Suppressor macrophage (primary cell): ENCODE measurements at places on chromosomes 5 and 9.
A peak's percentile ranks its signal among the peaks of the same experiment; 100 is the strongest.

DNA sequence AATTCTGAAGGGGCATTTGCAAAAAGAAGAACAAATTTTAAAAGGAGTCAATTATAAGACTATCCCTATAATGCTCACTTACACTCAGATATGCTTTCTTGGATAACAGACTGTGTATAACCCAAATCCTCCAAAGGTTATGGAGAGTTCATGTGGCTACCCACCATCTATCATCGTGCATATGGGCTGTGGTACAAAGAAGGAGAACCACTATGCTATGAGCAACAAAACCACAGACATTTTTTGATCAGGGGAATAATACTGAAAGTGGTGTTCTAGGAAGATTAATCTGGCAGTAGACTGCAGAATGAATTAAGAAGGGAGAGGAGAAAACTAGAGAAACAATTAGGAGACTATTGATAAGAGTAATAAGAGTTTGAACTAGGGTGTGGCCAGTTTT lies 16.8 kb downstream of the NR3C1 start:
- DNase-seq: no peak

DNA sequence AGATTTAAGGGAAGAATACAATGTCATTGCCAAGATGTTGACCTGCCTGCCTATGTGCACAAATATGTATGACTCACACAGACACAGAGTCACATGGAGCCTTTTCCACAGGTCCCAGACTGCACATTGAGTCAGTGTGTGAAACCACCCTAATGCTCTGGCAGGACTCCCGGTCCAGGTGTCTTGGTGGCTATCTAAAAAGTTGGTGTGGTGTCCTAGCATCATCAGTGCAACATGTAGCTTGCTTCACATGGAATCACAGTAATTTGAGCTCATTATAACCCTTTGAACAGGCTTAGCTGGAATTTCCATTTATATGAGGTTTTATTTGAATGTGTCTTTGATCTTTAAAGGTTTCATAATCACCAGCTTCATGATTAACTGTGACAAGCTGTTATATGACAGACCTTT lies 10.7 kb downstream of the IFNA5 start:
- DNase-seq: peak; percentile 17

DNA sequence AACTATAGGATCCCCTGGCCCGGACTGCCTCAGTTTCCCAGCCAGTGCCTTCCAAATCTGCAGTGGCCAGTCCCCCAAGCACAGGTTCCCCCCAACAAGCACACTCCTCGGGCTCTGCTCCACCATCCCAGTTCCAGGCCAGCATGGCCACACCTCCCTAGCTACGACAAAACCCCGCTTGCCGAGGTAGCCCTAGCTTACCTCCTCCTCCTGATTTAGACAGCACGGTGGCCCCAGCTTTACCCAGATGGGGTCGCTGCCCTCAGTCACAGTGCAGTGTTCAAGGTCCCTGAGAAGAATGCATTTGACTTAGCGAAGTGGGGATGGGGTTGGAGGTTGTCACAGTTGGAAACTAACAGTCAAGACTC lies 40.8 kb upstream of the GARNL3 start:
- no peak for DNase-seq

GRCh38 chr9:68551191-68551590 lies 10.5 kb upstream of the TMEM252 start:
- peak; percentile 71 for DNase-seq

- DNase-seq: no peak
Observed at GRCh38 chr5:180113660-180114303, 42.2 kb upstream of the RNF130 start.
